Fibroblast of skin of scalp (primary cell): ENCODE measurements at places on chromosomes 1 and 21.

DNA sequence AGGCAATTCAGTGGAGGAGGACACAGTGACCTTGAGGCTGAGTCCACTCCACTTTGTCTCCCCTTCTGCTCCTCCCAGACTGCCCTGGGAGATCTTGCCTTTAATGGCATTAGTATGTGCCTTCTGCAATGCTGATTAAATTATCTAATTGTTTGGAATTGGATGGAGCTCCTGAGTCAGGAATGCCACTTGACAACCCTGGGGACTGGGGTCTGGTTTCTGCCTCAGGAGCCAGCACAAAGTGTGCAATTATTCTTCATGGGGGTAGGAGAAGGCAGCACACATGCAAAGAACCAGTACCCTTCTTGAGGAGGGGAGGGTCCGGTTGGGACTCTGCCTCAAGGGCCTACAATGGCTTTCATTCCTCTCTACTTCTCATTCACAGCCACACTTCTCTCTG lies 11.9 kb upstream of the PLXNA2 start:
- DNase-seq = no peak

- no peak for DNase-seq
Observed at GRCh38 chr1:33082575-33083108, 1.7 kb downstream of the AZIN2 start.

DNA sequence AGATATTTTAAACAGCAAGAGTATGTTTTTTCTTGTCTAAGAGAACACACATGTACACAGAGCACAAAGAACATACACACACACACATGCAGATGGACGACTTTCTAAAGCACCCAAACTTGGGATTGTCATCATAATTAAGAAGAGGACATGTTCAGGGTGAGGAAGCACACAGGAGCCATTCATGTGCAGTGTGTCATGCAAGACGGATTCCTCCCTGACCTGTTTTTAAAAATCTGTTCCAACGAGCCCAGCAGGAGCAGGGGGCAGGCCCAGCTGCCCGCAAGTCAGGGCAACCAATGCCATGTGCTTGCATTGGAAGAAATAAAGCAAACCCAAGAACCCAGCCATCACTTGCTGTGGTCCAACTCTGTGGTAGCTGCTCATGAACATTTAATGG lies 167.3 kb upstream of the ZNF644 start:
- DNase-seq = no peak

GRCh38 chr1:219143735-219144134 lies 29.9 kb upstream of the LYPLAL1 start:
- no peak for DNase-seq

- no peak for DNase-seq
Observed at GRCh38 chr1:8222789-8223188, 95.1 kb upstream of the SLC45A1 start.

DNA sequence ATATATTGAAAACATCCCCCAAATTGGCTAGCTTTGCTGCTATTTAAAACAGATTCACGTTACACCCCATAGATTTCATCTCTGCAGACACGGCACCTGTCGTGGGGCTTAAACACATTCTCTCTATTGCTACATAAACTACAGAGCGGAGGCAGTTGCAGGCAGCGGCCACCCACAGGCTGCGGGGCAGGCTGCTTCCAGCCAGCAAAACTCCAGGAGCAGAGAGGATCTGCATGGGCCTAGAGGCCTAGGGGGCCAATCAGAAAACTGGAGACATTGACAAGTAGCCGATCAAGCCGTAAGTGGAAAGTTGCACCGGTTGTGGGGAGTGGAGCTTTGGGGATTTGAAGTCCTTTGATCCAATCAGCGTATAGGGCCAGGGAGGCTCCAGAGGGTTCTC lies 129.0 kb upstream of the KLHDC7A start:
- DNase-seq = no peak

DNA sequence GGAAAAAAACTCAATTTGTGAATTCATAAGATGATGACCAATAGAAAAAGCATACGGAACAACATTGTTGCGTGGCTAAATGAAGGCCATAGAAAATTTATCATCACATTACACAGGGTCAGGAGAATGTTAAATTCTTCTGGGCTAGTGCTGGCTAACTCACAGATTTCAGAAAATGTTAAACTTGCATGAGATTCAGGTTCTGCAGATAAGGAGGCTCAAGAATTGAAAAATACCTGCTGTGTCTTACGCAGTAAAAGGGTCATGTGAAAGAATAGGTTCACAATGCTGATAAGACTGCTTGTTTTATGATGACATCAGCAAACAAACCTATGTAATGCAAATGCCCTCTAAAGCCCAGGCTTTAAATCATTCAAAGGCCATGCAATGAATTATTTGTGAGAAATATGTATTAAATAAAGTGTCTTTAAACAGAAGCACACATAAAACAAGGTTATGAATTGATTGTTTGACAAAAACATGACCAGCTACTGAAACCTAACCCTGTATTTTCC lies 378.8 kb downstream of the USP25 start:
- DNase-seq = no peak

DNA sequence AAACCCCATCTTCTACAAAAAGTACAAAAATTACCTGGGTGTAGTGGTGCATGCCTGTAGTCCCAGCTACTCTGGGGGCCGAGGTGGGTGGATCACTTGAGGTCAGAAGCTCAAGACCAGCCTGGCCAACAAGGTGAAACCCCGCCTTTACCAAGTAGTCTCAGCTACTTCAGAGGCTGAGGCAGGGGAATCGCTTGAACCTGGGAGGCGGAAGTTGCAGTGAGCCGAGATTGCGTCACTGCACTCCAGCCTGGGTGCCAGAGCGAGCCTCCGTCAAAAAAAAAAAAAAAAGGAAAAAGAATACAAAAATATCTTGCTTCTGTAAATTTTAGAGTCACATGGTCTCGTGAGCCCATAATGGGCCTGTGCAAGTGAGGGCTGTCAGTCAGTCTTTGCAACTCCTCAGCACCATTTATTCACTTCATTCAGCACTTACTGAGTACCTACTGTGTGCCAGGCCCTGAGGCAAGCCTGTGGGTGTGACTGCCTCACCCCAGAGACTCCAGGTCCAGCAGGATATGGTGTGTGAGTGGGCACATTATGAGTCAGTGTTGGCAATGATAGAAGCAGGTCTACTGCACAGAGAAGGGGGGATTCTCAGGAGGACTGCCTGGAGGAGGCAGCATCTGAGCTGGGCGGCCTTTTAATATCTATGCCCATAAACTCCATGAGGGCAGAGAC lies 46.8 kb upstream of the TARDBP start:
- DNase-seq = no peak

DNA sequence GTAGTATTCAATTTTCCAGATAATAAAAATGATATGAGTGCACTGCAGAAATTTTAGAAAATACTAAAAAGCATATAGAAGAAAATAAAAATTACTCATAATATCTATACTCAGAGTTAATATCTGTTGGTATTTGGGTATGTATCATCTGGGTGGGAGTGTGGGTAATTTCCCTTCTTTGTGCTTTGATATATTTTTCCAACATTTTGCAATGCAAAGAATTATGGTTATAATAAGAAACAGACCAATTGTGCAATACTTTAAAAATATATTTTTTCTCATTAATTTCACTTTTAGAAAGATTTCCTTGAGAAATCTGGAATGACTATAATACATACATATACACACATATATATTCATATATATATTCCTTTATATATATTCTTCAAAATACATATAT lies 665.7 kb downstream of the ADGRL2 start:
- no peak for DNase-seq

GRCh38 chr21:45117314-45117713 lies 42.9 kb downstream of the ADARB1 start:
- DNase-seq = no peak

- no peak for DNase-seq
Observed at GRCh38 chr1:203040513-203041275, 14.4 kb downstream of the PPFIA4 start.

GRCh38 chr1:230818901-230819300 lies 49.4 kb downstream of the C1orf198 start:
- no peak for DNase-seq

DNA sequence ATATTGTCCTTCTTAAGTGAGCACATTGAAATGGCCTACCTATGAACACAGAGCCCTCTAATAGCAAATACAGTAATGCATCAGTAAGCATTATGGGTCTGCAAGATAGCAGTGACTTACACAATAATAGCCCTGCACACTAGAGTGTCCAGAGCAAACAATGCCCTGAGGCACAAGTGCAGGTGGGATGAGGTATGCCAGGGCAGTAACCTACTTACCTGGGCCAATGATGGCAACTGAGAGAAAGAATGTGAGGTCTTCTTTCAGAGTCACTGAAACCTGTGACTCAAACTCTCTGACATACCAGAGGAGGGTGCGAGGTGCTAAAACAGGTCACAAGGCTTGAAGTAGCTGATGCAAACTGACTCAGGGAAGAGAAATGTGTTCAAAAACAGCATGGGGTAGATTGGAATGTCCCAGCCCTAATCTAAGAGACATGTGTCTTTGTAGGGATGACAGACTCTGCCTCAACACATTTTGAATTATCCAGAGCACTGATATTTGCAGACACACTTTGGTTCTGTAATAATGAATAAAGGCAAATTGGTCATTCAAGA lies 168.5 kb upstream of the RUNX1 start:
- DNase-seq = peak; percentile 95

- no peak for DNase-seq
Observed at GRCh38 chr1:203031467-203031866, 5.2 kb downstream of the PPFIA4 start.
